ENCODE measurements at places on chromosomes 2 and 18. TPM values are rescaled to one million over a fixed set of nuclear protein-coding genes. Genes with fewer than 3 reads are reported as not detected.

DNA sequence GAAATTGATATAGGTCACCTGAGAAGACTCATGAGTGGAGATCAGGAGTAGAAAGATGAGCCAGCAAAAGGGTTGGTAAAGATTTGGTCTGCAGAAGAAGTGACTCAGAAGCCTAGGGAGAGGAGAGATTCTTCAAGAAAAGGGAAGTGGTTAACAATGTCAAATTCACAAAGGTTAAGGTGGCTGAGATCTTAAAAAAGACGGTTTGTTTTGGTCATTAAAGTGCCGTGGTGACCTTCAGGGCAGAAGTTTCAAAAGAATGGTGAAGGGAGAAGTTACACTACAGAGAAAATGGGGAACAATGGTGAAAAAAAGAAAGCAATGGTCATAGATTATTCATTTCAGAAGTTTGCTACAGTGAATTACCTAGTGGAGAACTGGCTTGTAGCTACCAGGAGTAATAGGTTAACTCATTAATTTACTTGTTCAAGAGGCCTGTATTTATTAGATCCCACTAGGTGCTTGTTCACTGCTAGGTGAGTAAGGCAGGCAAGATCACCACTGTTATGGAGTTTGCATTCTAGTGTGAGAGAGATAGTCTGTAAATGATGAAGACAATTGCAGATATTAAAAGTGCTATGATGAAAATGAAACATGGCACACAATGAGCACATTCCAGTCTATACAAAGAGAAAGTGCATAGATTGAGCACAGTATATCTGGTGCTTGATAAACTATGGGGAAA lies 43.0 kb downstream of the FBXO48 start:
- no peak overlapping the region for H3K4me3 ChIP-seq
- H3K27me3 ChIP-seq = peaks cover 4% of the 10 kb centered on the region
- no peaks in the 10 kb centered on the region for H3K36me3 ChIP-seq
- DNase-seq = no peak
- no peak overlapping the region for H3K27ac ChIP-seq

GRCh38 chr18:66124394-66124793 lies 373.6 kb downstream of the CDH7 start:
- no peak for DNase-seq
- H3K27me3 ChIP-seq = no peaks in the 10 kb centered on the region
- no peak overlapping the region for H3K27ac ChIP-seq
- H3K4me1 ChIP-seq = no peaks in the 10 kb centered on the region
- no peaks in the 10 kb centered on the region for H3K36me3 ChIP-seq
- no peak overlapping the region for H3K4me3 ChIP-seq

DNA sequence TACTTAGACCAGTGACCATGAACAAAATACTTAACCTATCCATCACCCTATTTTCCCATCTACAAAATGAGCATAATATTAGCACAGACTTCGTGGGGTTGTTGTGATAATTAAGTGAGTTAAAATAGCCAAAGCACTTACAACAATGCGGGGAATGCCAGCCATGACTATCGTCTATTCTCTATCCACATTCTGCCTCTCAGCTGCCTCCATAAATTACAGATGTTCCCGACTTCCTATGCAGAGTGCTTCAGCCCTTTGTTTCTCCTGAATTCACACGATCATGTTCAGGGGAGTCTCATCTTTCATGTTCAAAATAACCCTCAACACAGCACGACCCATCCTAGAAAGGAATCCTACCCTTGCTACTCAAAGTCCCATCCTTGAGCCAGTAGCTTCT lies 211.6 kb downstream of the EN1 start:
- no peaks in the 10 kb centered on the region for H3K36me3 ChIP-seq
- DNase-seq = no peak
- no peak overlapping the region for H3K27ac ChIP-seq
- no peak overlapping the region for H3K4me3 ChIP-seq
- H3K4me1 ChIP-seq = no peaks in the 10 kb centered on the region

- no peaks in the 10 kb centered on the region for H3K27me3 ChIP-seq
- DNase-seq = no peak
- H3K4me1 ChIP-seq = peaks cover 49% of the 10 kb centered on the region
Observed at GRCh38 chr2:9249020-9249800, 42.6 kb downstream of the ASAP2 start.

DNA sequence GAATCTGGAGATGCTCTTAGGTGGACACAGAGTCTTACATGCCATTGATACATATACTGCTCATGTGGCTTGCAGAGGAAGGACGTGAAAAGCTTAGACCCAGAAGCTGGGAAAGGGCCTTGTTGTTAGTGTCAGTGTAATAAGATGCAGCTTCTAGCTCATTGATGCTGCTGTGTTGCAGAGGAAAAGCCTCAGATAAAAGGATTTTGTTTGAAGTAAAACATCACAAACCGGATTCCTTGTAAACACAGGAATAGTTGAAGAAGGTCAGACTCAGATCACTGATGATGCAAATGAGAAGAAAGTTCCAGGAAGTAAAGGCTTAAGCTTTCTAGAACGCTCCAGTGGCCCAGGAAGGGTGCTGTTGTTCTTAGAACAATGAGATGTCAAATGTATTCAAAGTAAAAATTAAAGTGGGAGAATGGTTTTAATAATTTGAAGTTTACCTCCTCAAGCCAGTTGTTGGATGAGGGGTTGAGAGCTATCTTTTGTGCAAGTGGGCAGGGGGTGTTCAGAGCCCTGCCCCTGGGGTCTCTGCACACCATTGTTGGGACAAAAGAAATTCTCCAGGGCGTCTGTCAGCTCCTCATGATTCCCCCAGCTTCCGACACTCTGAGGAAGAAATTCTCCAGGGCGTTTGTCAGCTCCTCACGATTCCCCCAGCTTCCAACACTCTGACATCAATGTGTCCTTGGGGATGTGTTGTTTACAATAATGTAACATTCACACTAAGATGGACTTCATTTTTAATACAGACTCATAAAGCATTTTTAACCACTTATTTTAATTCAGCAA lies 61.3 kb upstream of the CHMP1B start:
- H3K4me3 ChIP-seq = no peak overlapping the region
- H3K27me3 ChIP-seq = no peaks in the 10 kb centered on the region
- no peaks in the 10 kb centered on the region for H3K4me1 ChIP-seq
- no peaks in the 10 kb centered on the region for H3K36me3 ChIP-seq
- no peak for DNase-seq

DNA sequence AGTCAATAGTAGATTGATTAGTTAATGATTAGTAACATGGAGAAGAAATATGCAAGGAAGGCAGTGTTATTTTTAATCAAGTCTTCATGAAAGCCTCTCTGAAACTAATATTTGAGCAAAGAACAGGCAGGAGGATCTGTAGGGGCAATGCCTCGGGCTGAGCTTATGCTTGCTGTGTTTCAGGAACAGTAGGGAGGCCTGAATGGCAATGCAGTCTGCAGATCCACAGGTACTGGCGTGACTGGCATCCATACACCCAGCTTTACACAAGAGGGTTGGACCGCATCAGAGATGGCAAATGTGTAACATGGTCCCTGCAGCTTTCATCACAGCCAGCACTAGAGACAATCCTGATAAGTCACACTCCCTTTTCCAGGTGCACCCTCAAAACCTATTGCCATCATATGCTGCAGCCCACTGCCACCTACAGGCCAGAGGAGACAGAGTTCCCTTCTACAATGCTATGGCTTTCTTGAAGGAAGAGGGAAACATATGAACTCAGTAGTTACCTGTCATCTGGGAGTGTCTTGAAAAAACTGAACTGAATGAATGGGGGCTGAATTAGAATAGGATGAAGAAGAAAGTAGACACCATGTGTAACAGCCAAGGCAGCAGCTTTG lies 582.4 kb upstream of the RAB6C start:
- no peaks in the 10 kb centered on the region for H3K36me3 ChIP-seq
- peak; percentile 32 for DNase-seq
- no peak overlapping the region for H3K4me3 ChIP-seq
- no peak overlapping the region for H3K27ac ChIP-seq
- no peaks in the 10 kb centered on the region for H3K27me3 ChIP-seq

- DNase-seq = peak; percentile 49
- no peak overlapping the region for H3K4me3 ChIP-seq
- no peaks in the 10 kb centered on the region for H3K4me1 ChIP-seq
- H3K27ac ChIP-seq = no peak overlapping the region
- no peaks in the 10 kb centered on the region for H3K27me3 ChIP-seq
Observed at GRCh38 chr18:56043641-56044061, 455.7 kb upstream of the TCF4 start.

The CIAO1 gene
- total RNA-seq = 59.9 TPM

The DTNA gene
- total RNA-seq = 12.4 TPM
